ENCODE measurements at places on chromosomes 13 and 19.

GRCh38 chr19:55257461-55258420, 1.1 kb downstream of the PPP6R1 start:
- DNase-seq: no peak

DNA sequence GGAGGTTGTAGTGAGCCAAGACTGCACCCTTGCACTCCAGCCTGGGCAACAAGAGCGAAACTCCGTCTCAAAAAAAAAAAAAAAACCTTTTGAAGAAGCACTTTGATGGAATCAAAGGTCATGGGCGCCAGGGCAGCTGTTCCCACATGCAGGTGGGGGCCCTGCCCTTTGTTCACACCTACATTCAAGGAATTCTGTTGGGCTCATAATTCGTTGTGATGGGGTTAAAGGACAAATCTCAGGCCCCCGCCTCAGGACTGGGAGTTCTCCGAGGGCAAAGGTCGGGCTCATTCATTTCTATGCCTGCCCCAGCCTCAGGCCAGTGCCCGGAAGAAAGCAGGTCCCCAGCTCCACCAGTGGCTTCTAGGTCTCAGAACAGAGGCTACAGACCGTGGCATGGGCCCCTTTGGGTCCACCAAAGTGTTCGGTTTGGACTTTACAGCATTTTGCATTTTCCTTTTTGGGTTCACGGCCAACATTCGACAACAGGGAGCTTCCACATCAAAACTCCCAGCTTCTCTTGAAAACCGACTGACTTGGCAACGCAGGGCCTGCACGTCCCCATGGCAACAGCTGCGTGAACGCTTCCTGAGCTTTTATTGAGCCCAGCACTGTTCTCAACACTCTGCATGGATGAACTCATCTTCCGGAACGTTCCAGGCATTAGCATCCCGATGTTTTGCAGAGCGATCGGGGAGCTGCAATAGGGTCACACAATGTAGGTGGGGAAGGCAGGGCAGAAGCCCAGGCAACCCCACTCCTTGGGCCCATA, 10.1 kb upstream of the GTF2F1 start:
- DNase-seq: no peak

GRCh38 chr13:25756912-25757311, 294.9 kb downstream of the SHISA2 start:
- no peak for DNase-seq

- no peak for DNase-seq
These were observed 76.9 kb downstream of the TNFSF13B start for GRCh38 chr13:108346376-108346775.

DNA sequence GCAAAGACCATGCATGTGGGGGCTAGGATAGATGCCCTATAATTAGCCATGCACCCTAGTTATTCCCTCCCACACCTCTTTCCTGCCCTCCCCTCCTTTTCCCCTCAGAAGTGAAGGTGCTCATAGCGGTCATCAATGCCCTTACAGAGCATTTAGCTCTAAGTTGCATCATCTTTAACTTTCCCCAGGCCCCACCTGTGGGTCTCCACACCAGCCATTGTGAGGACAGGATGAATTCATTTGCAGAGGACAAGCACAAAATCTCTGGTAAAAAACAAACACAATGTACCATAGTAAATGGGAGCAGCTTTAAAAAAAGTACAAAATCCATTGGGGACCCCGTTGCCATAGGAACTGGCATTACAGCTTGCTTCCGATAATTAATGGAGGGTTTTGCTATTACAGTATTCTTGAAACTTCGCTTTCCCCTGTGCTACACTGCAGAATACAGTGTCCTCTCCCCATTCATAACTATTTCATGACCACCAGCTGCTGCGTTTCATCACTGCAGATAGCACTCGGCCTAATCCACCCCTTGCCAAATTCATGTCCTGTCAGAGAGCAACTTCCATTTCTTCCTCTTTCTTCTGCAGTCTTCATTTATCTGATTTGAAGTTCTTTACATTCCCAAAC, 110.5 kb downstream of the ZDHHC20 start:
- no peak for DNase-seq

DNA sequence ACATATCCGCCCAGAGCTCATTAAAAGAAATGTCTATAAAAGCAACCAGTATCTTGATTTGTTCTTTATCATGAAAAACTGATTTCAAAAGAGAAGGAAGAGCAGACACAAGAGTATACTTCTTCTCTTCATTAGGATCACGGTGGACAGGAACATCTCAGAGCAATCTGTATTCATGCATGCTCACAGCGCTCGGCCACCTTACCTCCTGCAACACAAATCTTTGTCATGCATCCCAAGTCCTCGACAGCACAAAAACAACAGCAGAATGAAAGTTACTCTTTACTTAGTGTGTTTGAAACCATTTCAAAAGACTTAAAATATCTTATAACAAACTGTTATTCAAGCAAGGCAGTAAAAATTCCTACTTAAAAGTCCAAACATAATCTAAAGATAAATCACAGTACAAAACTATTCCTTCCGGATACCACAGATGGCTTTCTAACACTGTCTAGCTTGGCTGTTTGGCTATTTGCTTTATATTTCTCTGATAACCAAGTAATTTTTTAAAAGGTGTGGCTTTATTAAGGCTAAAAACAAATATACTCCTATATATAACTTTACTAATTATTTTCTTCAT, 174.5 kb downstream of the TBC1D4 start:
- no peak for DNase-seq

GRCh38 chr13:44819245-44819644, 170.0 kb downstream of the NUFIP1 start:
- no peak for DNase-seq

All from NCI-H1436 treated with DMSO at 0.1 percent for 48 hours (cell line).